Stimulated activated CD4-positive, alpha-beta T cell treated with anti-CD3 and anti-CD28 coated beads, TNF-alpha, amount 100 ng/mL, for 1 hour (primary cell): ENCODE measurements at places on chromosomes 6 and 20.

GRCh38 chr6:33759887-33760629, 13.4 kb upstream of the IP6K3 start:
- no peak for DNase-seq

- no peak for DNase-seq
Measured at GRCh38 chr20:11540558-11540957, 377.1 kb upstream of the BTBD3 start.

DNA sequence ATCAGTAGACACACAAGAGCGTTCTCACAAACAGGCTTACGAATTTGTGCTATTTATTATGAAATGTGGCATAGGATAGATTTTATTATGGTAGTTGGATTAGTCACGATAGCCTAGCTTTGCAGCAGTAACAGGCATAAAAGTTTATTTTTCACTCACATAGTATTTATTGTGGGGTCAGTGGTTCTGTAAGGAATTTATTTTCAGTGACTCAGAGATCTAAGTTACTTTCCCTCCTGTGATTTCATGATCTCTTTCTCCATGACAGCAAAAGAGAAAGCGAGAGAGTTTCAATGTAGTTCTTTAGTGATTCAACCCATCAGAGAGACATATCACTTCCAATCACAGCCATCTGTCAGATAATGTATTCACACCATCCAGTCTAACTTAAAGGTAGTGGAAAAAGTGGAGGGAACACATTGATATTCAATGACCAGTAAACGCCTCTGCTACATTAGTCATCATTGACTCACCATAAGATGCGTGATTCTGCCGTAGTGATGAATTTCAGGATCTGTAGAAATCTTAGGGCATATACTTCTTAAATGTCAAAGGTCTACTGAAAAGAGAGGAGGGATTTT, 605.5 kb downstream of the HDGFL1 start:
- DNase-seq: no peak

- DNase-seq: no peak
Measured at GRCh38 chr20:36506253-36506652, 35.1 kb upstream of the MYL9 start.

GRCh38 chr6:112253841-112254816, at the start of gene LAMA4:
TSS of gene LAMA4 (minus strand) at chr6:112254567. CDS start at chr6:112254150, 417 bp downstream.
- DNase-seq: no peak

DNA sequence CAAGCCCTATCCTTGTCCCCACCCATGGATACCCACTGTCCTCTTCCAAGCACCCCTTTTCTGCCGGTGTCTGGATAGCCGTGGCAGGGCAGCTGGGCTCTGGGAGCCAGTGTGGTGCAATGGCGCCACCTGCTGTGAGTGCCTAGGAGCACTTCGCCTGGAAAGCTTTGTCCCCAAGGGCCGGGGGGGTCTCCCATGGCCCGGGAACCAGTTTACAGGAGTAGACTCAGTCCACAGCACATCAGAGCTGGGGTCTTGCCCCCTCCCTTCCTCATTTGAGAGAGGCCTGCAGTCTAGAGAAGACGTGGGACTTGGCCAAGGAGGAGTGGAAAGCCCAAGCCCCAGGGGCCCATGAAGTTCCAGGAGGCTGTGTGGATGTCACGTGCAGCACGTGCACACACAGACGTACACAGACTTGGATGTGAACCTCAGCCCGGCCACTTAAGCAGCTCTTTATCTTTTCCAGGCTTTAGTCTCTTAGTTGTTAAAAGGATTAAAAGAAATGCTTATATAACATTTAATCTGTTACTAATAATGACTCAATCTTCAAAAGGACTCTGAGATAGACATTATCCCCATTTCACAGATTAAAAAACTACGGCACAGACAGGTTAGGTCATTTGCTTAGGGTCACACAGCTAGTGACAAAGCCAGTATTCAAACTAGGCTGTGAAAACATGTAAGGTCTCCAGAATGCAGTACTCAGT, 40.9 kb upstream of the CDH22 start:
- peak; percentile 22 for DNase-seq

DNA sequence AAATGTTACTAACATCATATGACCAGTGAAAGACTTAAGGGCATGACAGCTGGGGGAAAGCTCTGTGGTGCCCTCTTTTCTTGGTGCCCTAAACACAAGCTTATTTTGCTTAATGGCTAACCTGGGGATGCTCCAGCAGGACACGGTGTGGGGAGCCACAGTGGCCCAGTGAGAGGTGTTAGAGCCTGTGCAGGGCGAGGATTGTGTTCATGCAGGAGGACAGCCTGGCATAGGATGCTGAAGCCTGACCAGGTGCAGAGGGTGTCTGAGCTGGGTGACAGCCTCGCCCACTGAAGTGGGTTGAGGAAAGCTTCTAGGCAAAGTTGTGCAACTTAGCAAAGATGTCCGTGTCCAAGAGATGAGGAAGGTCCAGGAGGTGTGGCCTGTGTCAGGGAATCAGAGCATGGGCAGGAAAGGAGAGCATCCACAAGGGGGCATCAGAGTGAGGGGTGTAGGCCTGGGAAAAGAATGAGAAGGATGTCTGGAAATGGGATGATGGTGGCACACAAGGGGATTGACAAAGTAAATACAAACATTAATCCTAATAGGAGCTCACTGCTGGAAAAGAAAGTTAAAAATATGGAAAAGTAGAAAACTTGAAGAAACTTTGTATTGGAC, 33.9 kb downstream of the SLC17A4 start:
- DNase-seq: no peak

DNA sequence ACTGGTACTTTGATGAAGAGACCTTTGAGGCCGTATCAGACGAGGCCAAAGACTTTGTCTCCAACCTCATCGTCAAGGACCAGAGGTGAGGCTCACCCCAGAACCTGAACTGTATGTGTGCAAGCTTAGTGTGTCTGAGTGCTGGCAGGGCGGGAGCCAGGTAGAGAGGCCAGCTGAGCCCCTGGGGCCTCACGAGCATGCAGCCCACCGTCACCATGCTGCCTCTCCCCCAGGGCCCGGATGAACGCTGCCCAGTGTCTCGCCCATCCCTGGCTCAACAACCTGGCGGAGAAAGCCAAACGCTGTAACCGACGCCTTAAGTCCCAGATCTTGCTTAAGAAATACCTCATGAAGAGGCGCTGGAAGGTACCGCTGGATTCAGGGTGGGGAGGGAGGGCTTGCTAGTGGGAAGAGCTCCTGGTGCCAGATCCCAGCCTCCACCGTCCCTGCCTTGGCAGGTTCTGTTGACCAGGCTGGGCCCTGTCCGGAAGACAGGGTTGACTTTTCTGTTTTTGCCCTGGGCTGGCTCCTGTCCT, 12.7 kb downstream of the MYLK2 start:
- DNase-seq: no peak

- DNase-seq: no peak
Measured at GRCh38 chr20:54433636-54434035, 41.8 kb upstream of the DOK5 start.

DNA sequence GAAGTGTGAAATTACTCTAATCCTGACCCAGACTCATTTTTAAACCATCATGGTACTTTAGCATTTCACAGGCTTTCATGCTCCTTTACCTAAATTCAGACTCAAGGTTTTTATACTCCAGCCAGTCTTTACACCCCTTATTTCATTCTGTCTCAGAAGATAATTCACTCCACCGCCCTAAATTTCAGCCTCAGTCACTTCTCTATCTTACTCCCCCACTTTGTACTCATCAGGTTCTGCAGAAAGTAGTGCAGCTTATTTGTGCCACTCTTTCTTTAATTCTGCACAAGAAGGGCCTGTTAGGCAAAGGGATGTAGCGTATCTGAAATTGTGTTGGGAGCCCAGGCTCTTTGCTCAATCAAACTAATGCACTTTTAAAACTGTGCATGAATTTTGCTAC, 205.5 kb downstream of the ARHGAP18 start:
- DNase-seq: no peak

DNA sequence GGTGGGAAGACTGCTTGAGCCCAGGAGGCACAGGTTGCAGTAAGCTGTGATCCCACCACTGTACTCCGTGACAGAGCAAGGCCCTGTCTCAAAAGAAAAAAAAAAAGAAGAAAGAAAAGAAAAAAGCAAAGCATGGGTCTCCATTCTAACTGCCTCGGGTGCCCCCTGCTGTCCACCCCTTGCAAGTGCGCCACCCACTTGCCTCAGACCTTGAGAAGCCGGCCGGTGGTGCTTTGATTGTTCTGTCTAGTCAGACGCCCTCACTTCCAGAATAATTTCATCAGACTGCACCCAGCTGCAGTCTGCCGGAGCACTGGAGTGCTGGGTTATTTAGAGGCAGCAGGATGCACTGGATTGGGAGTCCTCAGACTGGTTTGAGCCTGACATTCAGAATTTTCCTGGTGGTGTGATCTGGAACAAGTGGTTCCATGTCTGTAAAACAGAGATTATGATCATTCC, 17.6 kb upstream of the TM9SF4 start:
- peak; percentile 25 for DNase-seq

DNA sequence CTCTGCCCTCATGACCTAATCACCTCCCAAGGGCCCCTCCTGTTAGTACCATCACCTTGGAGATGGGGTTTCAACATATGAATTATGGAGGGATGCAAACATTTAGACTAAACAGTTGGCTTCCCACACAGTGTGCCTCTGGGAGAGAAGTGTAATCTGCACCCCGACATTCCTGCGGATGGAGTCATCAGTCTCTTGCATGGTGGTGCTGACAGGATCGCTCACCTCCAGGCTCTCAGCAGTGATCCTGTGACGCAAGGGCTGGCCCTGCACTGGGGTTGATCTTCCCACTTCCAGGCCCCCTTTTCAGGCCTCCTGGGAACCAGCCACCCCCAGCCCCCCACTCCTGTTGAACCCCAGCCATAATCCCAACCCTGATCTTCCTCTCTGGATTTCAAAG, 16.0 kb upstream of the PI16 start:
- DNase-seq: no peak
